ENCODE measurements at places on chromosomes 6 and 20. TPM values are rescaled to one million over a fixed set of nuclear protein-coding genes. Genes with fewer than 3 reads are reported as not detected.
A peak's percentile ranks its signal among the peaks of the same experiment; 100 is the strongest.

SSR1 gene
- total RNA-seq, result 112 TPM

DNA sequence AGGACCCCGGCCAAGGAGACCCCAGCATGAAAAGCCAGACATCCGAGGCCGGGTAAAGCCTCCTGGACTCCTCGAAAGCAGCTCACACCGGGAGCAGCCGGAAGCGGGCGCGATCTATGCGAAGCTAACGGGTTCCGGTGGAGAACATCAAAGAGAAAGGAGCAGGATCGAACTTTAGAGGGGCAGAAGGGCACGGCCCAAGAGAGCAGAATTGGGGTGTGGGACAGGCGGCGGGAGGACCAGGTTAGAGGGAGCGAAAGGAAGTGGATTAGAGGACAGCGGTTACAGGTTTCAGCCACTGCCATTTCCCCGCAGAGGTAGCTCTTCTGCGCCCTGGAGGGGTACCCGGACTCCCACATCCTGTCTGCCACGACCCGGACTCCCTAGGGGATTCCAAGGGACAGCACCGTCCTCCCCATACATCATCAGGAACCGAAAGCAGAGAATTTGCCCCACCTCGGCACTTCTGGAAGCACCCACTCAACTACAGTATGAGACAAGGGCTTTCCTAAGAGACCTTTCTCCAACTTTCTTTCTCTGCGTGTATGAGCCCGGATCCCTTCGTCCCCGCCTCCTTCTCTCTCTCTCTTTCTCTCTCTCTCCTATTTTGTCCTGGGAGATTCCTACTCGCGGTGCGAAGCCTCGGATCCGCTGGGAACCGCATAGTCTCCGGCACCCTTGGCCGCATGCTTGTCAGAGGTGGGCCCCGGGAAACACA, 507 bp upstream of the VGLL2 start:
- no peak overlapping the region for H3K27ac ChIP-seq
- peaks cover 10% of the 10 kb centered on the region for H3K4me1 ChIP-seq
- peaks cover 92% of the 10 kb centered on the region for H3K27me3 ChIP-seq
- DNase-seq, result peak; percentile 43

SLC26A8 gene
- total RNA-seq, result not detected

PNRC1 gene
- 233 TPM for total RNA-seq

GRCh38 chr6:101394936-101395335, 1.4 kb downstream of the GRIK2 start:
- no peak overlapping the region for H3K4me3 ChIP-seq
- H3K27ac ChIP-seq, result no peak overlapping the region
- DNase-seq, result no peak
- H3K36me3 ChIP-seq, result no peaks in the 10 kb centered on the region
- H3K4me1 ChIP-seq, result peaks cover 4% of the 10 kb centered on the region
- peaks cover 57% of the 10 kb centered on the region for H3K27me3 ChIP-seq

- peaks cover 17% of the 10 kb centered on the region for H3K4me1 ChIP-seq
- no peaks in the 10 kb centered on the region for H3K27me3 ChIP-seq
- no peak overlapping the region for H3K27ac ChIP-seq
- H3K4me3 ChIP-seq, result no peak overlapping the region
Observed at GRCh38 chr6:5302995-5303622, 41.8 kb downstream of the FARS2 start.

- H3K27ac ChIP-seq, result no peak overlapping the region
- H3K4me1 ChIP-seq, result no peaks in the 10 kb centered on the region
- peaks cover 3% of the 10 kb centered on the region for H3K27me3 ChIP-seq
- no peak for DNase-seq
- H3K36me3 ChIP-seq, result no peaks in the 10 kb centered on the region
Observed at GRCh38 chr6:121498481-121499276, 63.2 kb downstream of the GJA1 start.

DNA sequence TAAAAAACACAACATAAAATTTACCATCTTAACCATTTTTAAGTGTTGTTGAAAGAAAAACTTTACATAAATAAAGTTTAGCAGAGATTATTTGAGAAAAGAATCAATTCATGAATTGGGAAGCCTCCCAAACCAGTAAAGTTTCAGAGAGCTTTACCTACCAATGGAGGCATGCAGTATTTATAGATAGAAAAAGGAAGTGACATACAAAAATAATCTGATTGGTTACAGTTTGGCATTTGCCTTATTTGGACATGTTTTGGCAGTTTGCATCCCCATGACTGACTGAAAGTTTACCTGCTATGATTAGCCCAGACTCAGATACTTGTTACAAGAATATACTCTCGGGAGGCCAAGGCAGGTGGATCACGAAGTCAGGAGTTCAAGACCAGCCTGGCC, 3.7 kb upstream of the CMTR1 start:
- H3K27me3 ChIP-seq, result peaks cover 20% of the 10 kb centered on the region
- peaks cover 10% of the 10 kb centered on the region for H3K36me3 ChIP-seq
- H3K4me3 ChIP-seq, result no peak overlapping the region
- DNase-seq, result no peak
- H3K27ac ChIP-seq, result no peak overlapping the region
- peaks cover 14% of the 10 kb centered on the region for H3K4me1 ChIP-seq
